Thyroid gland (tissue), 4 donors: ENCODE measurements at places on chromosomes 1 and 21. TPM values are rescaled to one million over a fixed set of nuclear protein-coding genes. Genes with fewer than 3 reads are reported as not detected.
A peak's percentile ranks its signal among the peaks of the same experiment; 100 is the strongest.

- H3K4me3 ChIP-seq, result no peak overlapping the region
- no peak overlapping the region for H3K27ac ChIP-seq
- DNase-seq, result no peak
- H3K27me3 ChIP-seq, result no peaks in the 10 kb centered on the region
These were observed 97.3 kb downstream of the USP25 start for GRCh38 chr21:15826908-15827601.

ZMYM1 gene
- total RNA-seq, result 18.6 TPM

- H3K4me3 ChIP-seq, result no peak overlapping the region
- no peaks in the 10 kb centered on the region for H3K27me3 ChIP-seq
- H3K4me1 ChIP-seq, result no peaks in the 10 kb centered on the region
- H3K27ac ChIP-seq, result no peak overlapping the region
These were observed 61.7 kb upstream of the USP24 start for GRCh38 chr1:55276671-55277376.

- H3K27me3 ChIP-seq, result no peaks in the 10 kb centered on the region
- no peak within 1 kb of the TSS for H3K4me3 ChIP-seq
- no peak within 1 kb of the TSS for H3K27ac ChIP-seq
- peak; percentile 21 for DNase-seq
These were observed at the start of gene TMEM269 for GRCh38 chr1:42784946-42785693. TSS of gene TMEM269 (plus strand) at chr1:42784991. CDS start at chr1:42789894, 4,903 bp downstream.

- peaks cover 16% of the 10 kb centered on the region for H3K4me1 ChIP-seq
- no peaks in the 10 kb centered on the region for H3K36me3 ChIP-seq
- no peak overlapping the region for H3K27ac ChIP-seq
- no peaks in the 10 kb centered on the region for H3K27me3 ChIP-seq
- no peak for DNase-seq
These were observed 62.4 kb downstream of the FGGY start for GRCh38 chr1:59359325-59359724.

GRCh38 chr1:182129398-182129797, 67.9 kb upstream of the ZNF648 start:
- peak; percentile 94 for DNase-seq
- H3K27me3 ChIP-seq, result no peaks in the 10 kb centered on the region
- no peak overlapping the region for H3K4me3 ChIP-seq
- peaks cover 25% of the 10 kb centered on the region for H3K4me1 ChIP-seq

HOOK1 gene
- total RNA-seq, result 13.2 TPM

DNA sequence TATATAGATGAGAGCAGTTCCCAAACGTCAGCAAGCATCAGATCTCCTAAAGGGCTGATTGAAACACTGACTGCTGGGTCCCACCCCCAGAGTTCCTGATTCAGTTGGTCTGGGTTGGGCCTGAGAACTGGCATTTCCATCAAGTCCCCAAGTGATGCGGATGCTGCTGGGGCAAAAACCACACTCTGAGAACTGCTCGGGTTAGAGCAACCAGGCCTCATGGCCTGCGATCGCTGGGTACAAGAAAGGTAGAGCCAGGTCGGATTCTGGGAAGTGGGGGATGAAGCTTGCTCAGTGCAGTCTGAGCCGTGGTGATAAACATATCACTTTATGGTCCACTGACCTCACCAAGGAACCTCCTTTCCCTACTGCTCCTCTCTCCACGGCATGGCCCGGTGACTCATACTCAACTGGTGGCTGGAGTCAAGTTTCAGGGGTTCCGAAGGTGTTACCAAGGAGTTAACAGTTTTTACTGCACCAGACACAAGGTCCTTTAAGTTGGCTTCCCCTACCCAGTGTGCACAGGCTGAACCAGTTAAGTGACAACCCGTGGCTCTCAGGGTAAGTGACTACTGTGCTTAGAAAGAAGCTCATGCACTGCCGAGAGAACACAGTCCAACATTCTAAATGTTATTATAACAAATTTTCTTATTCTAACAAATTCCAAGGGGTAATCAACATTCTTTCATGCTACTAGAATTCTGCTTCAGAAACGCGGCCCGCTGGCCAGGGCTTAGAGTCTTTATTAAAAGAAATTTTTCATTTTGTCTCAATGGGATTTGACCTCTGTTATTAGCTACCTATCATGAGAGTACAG, 153.5 kb downstream of the TGFBR3 start:
- H3K4me3 ChIP-seq, result no peak overlapping the region
- H3K4me1 ChIP-seq, result peaks cover 54% of the 10 kb centered on the region
- peak; percentile 89 for DNase-seq

DNA sequence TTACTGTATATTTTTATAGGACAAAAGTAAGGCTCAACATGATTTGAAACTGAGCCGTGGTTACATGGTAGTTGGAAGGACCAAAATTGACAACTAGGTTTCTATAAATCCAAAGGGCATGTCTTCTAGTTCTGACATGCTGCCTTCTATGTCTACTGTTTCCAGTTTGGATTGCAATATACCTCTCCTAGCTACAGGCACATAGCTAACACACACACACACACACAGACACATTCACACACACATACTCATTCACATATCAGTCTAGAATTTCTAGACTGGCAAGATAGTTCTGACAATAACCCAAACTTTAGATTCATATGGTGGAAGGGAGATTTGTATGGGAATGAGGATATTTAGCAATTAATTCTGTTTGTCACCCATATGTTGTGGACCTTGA, 544.8 kb upstream of the CAMK1G start:
- no peaks in the 10 kb centered on the region for H3K27me3 ChIP-seq
- H3K4me1 ChIP-seq, result no peaks in the 10 kb centered on the region
- no peak overlapping the region for H3K27ac ChIP-seq
- DNase-seq, result no peak

- no peak for DNase-seq
- H3K27ac ChIP-seq, result no peak overlapping the region
- H3K4me1 ChIP-seq, result no peaks in the 10 kb centered on the region
- no peaks in the 10 kb centered on the region for H3K27me3 ChIP-seq
- H3K36me3 ChIP-seq, result no peaks in the 10 kb centered on the region
- H3K4me3 ChIP-seq, result no peak overlapping the region
These were observed 364.7 kb downstream of the LMX1A start for GRCh38 chr1:164991763-164992314.

DNA sequence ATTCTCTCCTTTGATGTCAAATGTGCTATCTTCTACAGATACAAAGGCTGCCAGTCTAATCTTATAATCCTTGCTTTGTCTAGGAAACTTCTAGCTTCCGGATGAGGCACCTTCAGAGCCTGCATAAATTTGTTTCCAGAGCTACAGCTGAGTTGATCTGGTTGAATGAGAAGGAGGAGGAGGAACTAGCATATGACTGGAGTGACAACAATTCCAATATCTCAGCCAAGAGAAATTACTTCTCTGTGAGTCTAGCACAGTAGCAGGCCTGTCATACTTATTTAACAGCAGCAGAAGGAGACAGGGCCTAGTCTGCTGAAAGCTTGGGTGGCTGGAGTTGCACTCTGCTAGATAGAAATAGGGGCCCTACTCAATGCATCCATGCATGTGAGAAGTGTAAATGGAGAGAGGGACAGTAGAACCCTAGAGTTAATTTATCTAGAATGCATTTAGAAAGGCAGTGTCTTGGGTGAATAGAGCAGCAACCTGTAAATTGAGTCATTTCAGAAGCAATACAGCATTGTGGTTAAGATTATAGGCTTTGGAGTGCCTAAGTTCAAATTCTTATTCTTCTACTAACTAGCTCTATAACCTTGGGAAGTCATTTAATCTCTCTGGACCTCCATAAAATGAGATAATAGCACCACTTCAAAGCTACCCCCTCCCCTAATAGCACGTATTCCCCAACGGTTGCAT, 89.0 kb downstream of the MACF1 start:
- no peak overlapping the region for H3K4me3 ChIP-seq
- H3K36me3 ChIP-seq, result peaks cover 40% of the 10 kb centered on the region
- no peaks in the 10 kb centered on the region for H3K27me3 ChIP-seq
- no peak for DNase-seq

DNA sequence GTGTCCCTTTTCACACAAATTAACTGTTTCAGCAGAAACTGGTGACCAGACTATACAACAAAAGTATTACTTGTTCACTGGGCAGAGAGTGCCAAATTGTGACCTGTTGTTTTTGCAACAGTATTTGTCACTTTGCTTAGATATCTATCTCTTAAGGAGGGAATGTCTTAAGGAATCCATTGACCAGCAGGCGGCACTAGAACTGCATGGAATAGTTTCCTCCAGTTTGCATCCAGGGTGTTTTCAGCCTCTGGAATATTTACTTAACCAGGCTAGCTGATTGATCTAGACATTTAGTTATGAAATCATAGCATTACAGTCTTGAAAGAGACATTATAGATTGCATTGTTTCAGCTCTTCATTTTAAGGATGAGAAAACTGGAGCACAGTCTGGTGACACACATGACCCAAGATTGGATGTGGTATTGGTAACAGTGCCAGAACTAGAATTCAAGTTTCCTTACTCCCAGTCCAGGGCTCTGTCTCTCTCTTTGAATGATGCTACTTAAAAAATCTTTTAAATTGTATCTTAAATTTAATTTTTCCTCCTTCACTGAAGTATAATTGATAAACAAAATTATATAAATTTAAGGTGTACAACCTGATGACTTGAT, 16.9 kb downstream of the RPTN start:
- peak; percentile 71 for DNase-seq
- H3K27me3 ChIP-seq, result no peaks in the 10 kb centered on the region
- H3K27ac ChIP-seq, result no peak overlapping the region
- H3K36me3 ChIP-seq, result no peaks in the 10 kb centered on the region
- H3K4me1 ChIP-seq, result no peaks in the 10 kb centered on the region

CLDN19 gene
- not detected for total RNA-seq

- no peak overlapping the region for H3K4me3 ChIP-seq
- H3K27ac ChIP-seq, result peak overlapping the region; percentile 85
These were observed 103.2 kb downstream of the BCAR3 start for GRCh38 chr1:93578433-93578830.

DNA sequence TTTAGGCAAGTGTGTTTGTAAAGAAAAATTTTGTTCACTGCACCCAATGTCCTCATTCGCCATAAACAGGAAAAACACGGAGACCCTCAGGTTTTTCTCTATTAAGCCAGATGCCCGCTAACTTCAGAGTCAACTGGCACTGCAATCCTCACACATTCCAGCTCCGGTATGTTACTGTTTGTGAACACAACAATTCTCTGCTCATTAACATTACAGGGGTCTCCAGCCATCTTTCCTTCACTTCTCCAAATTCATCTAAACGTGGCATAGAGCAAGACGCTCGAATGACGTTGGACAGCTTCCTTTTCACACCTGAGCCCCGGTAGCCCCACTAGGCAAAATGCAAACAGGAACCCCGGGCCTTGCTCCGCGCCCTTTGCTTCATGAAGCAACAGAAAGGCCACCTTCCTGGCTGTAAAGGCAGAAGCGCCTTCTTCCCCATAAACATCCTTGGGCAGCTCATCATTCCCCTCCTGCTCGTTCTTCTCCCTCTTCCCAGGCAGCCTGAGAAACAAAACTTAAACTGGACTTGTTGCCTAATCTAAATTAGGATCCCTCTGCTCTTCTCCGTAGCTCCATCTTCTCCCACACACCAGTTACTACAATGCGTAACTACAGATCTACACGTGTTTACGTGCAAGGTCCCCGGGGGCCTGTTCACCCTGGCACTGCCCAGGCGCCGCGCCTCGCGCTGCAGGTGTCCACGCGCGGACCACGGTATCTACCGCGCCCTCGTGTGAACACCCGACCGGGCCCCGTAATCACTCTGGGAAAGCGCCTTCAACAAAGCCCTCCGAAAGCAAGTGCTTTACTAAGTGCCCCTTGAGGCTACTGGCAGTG, 1.2 kb downstream of the LBR start:
- peak overlapping the region; percentile 84 for H3K27ac ChIP-seq
- no peaks in the 10 kb centered on the region for H3K27me3 ChIP-seq
- peak overlapping the region; percentile 88 for H3K4me3 ChIP-seq
- H3K36me3 ChIP-seq, result peaks cover 5% of the 10 kb centered on the region
- DNase-seq, result peak; percentile 57
- H3K4me1 ChIP-seq, result peaks cover 11% of the 10 kb centered on the region

DNA sequence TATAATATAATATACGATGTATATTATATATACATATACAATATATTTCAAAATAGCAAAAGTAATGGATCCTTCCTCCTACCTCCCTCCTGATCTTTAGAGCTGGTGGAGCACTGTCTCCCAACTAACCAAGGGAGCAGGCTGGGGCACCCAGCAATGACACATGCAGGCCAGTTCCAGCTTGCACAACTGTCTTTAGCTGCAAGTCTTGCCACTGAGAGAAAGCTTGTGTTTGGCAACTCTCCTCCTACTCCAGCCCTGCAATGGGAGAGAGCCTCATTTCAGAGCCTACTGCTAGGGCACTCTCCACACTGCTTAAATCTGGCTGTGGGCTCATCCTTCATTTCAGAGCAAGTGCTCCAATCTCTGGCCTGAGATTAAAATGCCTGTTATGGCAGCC, 469.8 kb upstream of the OLFM3 start:
- DNase-seq, result no peak
- no peaks in the 10 kb centered on the region for H3K36me3 ChIP-seq
- no peak overlapping the region for H3K27ac ChIP-seq

GRCh38 chr1:30412241-30413110, 310.9 kb downstream of the MATN1 start:
- no peak overlapping the region for H3K27ac ChIP-seq
- no peak overlapping the region for H3K4me3 ChIP-seq
- H3K4me1 ChIP-seq, result no peaks in the 10 kb centered on the region

GRCh38 chr1:3910857-3911845, 11.1 kb upstream of the C1orf174 start:
- peak; percentile 83 for DNase-seq
- no peak overlapping the region for H3K4me3 ChIP-seq
- H3K27me3 ChIP-seq, result no peaks in the 10 kb centered on the region
- peaks cover 5% of the 10 kb centered on the region for H3K4me1 ChIP-seq

DNA sequence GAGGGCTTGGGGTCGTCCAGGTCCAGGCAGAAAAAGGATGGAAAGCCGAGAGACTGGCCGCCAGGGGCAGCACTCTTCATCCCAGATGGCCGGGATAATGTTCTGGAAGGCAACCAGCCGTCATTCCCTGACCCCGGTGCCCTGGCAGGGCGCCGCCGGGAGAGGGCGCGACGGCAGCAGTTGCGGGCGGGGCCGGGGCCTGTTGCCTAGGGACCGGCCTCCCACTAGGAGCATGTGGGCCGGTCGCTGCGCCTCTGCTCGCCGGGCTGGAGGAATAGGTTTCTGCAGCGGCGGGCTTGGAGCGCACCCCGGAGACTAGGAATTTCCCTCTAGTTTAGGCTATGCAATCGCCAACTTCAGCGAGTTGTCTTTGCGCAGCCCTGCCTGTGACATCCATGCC, 11.0 kb downstream of the DMRTB1 start:
- H3K4me3 ChIP-seq, result no peak overlapping the region
- H3K27ac ChIP-seq, result no peak overlapping the region
- no peaks in the 10 kb centered on the region for H3K36me3 ChIP-seq
- H3K27me3 ChIP-seq, result no peaks in the 10 kb centered on the region
- DNase-seq, result peak; percentile 80

GRCh38 chr1:157302199-157302497, 164.0 kb upstream of the ETV3 start:
- no peaks in the 10 kb centered on the region for H3K4me1 ChIP-seq
- H3K36me3 ChIP-seq, result no peaks in the 10 kb centered on the region
- DNase-seq, result no peak
- no peak overlapping the region for H3K4me3 ChIP-seq
- H3K27ac ChIP-seq, result no peak overlapping the region
- no peaks in the 10 kb centered on the region for H3K27me3 ChIP-seq
